Common myeloid progenitor, CD34-positive (primary cell): ENCODE measurements at places on chromosomes 2 and 18.

GRCh38 chr2:105744909-105745853, at the start of gene NCK2:
TSS of gene NCK2 (plus strand) at chr2:105744912. CDS start at chr2:105855064, 110,152 bp downstream.
- H3K4me1 ChIP-seq, result peaks cover 35% of the 10 kb centered on the region
- peak within 1 kb of the TSS; percentile 81 for H3K27ac ChIP-seq
- H3K4me3 ChIP-seq, result peak within 1 kb of the TSS; percentile 76
- peak; percentile 59 for DNase-seq
- H3K36me3 ChIP-seq, result no peaks in the 10 kb centered on the region

- H3K4me1 ChIP-seq, result peaks cover 57% of the 10 kb centered on the region
- no peak overlapping the region for H3K27ac ChIP-seq
- peak; percentile 81 for DNase-seq
- no peaks in the 10 kb centered on the region for H3K36me3 ChIP-seq
Observed at GRCh38 chr2:169109502-169110409, 40.4 kb downstream of the DHRS9 start.

GRCh38 chr18:13324880-13325279, 106.3 kb downstream of the LDLRAD4 start:
- peaks cover 4% of the 10 kb centered on the region for H3K36me3 ChIP-seq
- no peak overlapping the region for H3K27ac ChIP-seq
- no peaks in the 10 kb centered on the region for H3K4me1 ChIP-seq
- no peak overlapping the region for H3K4me3 ChIP-seq

DNA sequence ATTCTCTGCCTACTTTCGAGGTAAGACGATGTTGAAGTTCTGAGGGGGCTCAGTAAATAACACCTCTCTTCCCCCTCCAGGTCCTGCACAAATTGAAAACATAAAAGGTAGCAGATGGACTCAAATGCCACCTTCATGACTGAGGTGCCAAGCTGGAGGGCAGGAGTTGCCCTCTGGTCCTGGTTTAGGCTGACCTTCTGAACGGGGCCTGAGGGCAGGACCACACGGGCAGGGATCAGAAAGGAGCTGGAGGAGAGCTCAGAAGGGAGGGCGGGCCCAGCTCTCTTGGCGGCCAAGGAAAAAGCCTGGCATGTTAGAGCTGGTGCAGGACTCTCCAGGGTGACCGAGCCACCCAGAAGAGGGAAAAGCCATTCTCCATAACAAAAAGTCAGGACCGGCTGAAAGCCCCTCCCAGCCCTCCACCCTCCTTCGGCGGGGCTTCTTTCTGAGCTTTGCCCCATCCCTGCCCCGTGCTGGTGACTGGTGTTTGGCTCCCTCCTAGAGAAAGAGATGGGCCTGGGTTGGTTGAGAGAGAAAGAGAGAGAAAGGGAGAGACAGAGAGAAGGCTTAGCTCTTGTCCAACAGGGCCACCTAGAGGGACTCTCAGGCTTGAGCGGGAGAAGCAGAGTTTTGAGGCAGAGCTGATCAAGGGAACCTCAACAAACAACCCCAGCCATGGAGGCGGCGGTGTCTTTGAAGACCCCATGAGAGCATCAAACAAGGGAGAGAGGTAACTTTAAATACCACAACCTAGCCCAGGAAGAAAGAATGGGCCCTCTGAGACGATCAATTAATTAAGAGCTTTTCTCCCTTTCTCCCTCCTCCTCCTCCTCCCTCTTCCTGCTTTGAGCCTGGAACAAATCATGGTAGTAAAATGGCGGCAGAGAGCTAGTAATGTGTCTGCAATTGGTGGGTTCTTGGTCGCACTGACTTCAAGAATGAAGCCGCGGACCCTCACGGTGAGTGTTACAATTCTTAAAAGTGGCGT, 50.8 kb downstream of the WIPF1 start:
- DNase-seq, result peak; percentile 25
- no peak overlapping the region for H3K4me3 ChIP-seq
- no peaks in the 10 kb centered on the region for H3K4me1 ChIP-seq
- H3K27ac ChIP-seq, result peak overlapping the region; percentile 32

GRCh38 chr18:61980355-61980754, 87.5 kb upstream of the RNF152 start:
- H3K36me3 ChIP-seq, result no peaks in the 10 kb centered on the region
- no peaks in the 10 kb centered on the region for H3K27me3 ChIP-seq
- peak; percentile 27 for DNase-seq
- H3K4me3 ChIP-seq, result no peak overlapping the region

- no peak overlapping the region for H3K4me3 ChIP-seq
- DNase-seq, result no peak
- peaks cover 21% of the 10 kb centered on the region for H3K27me3 ChIP-seq
- no peak overlapping the region for H3K27ac ChIP-seq
- no peaks in the 10 kb centered on the region for H3K36me3 ChIP-seq
Observed at GRCh38 chr2:222418739-222419138, 5.6 kb upstream of the SGPP2 start.

- H3K36me3 ChIP-seq, result peaks cover 6% of the 10 kb centered on the region
- peaks cover 30% of the 10 kb centered on the region for H3K4me1 ChIP-seq
- DNase-seq, result peak; percentile 90
- no peaks in the 10 kb centered on the region for H3K27me3 ChIP-seq
- peak within 1 kb of the TSS; percentile 94 for H3K27ac ChIP-seq
Observed at GRCh38 chr2:230416061-230416721, at the start of gene SP100. TSS of gene SP100 (plus strand) at chr2:230416201. CDS start at chr2:230416297, 96 bp downstream.

DNA sequence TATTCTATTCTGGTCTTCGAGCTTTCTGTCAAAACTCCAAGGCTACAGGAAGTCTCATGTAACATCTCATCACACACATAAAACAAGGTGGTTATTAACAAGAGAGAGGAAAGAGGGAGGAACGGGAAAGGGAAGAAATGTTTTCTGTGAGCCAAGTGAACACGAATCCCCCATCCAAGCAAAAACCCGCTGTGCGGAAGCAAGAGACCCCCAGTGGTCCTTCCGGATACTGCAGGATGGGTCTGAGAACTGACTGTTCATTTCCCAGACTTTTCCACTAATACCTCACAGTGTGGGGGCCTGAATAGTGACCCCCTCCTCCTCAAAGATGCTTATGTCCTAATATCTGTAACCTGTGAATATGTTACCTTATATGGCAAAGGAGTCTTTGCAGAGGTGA, 19.0 kb upstream of the DIPK1C start:
- no peaks in the 10 kb centered on the region for H3K27me3 ChIP-seq
- no peak for DNase-seq
- H3K27ac ChIP-seq, result no peak overlapping the region
- no peaks in the 10 kb centered on the region for H3K36me3 ChIP-seq

- H3K4me3 ChIP-seq, result peak overlapping the region; percentile 85
- DNase-seq, result no peak
- H3K27ac ChIP-seq, result peak overlapping the region; percentile 84
- peaks cover 28% of the 10 kb centered on the region for H3K4me1 ChIP-seq
- no peaks in the 10 kb centered on the region for H3K27me3 ChIP-seq
Observed at GRCh38 chr2:36965206-36965605, 1.1 kb downstream of the STRN start.

DNA sequence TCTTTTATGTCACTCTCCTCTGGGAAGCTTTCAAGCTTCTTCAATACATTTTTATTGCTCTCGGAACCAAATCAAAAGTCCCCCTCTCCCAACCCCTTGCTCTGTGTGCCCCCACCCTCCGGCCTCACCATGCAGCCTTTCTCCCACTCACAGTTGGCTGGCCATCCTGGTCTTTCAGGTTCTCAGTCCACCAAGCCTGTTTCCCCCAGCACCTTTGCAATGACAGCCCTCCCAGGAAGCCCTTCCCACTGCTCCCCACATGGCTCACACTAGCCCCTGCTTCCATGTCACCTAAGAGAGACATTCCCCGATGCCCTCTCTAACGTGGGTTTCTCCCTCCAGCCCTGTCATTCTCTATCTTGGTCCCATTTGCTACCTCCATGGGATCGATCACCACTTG, 266.6 kb downstream of the SRBD1 start:
- H3K36me3 ChIP-seq, result no peaks in the 10 kb centered on the region
- H3K27ac ChIP-seq, result no peak overlapping the region
- H3K4me3 ChIP-seq, result no peak overlapping the region

GRCh38 chr2:105194022-105194675, 47.4 kb upstream of the GPR45 start:
- no peak for DNase-seq
- no peaks in the 10 kb centered on the region for H3K4me1 ChIP-seq
- no peak overlapping the region for H3K27ac ChIP-seq
- no peak overlapping the region for H3K4me3 ChIP-seq
- H3K27me3 ChIP-seq, result no peaks in the 10 kb centered on the region

DNA sequence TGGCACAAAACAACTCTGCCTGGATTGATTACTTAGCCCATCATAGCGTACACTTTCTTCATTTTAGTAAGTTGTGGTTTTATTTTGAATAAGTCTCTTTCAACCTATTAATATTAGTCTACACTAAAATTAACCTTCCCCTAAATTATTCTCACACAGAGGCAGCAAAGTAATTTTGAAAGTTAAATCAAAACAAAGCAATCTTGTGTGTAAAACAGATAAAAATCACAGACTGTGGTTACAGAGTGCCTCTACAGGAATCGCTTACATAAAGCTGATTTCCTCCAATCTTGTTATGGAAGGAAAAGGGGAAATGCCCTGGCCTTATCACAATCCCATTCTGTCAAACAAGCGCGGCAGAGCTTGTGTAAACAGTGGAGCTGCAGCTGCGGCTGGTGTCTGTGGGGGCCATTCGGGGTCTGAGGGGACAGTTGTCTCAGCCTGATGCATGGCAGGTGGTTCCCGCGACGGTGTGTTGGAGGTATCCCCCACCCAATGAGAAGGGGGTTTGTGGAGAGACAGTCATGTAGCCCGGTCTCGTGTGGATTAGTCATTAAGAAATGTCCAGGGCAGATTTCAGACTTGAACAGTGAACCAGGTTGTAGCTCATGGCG, 42.1 kb downstream of the BCL2L11 start:
- H3K4me3 ChIP-seq, result no peak overlapping the region
- peak; percentile 92 for DNase-seq
- no peaks in the 10 kb centered on the region for H3K4me1 ChIP-seq
- no peaks in the 10 kb centered on the region for H3K27me3 ChIP-seq
- H3K36me3 ChIP-seq, result peaks cover 6% of the 10 kb centered on the region
- H3K27ac ChIP-seq, result no peak overlapping the region

DNA sequence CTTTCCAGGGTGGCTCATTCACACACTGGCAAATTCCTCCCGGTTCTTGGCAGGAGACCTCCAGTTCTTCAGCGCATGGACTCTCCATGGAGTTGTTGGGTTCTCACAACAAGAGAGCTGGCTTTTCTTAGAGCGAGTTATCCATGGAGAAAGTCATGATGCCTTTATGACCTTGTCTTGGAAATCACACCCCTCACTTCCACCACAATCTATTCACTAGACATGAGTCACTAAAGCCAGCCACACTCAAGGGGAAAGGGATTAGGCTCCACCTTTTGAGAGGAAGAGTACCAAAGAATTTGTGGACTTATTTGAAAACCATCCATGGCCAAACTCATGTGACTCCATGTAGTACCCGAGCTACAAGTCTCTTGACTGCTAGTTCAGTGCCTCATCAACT, 160.5 kb downstream of the SETBP1 start:
- no peak for DNase-seq
- H3K27me3 ChIP-seq, result no peaks in the 10 kb centered on the region
- H3K27ac ChIP-seq, result no peak overlapping the region
- H3K4me3 ChIP-seq, result no peak overlapping the region

DNA sequence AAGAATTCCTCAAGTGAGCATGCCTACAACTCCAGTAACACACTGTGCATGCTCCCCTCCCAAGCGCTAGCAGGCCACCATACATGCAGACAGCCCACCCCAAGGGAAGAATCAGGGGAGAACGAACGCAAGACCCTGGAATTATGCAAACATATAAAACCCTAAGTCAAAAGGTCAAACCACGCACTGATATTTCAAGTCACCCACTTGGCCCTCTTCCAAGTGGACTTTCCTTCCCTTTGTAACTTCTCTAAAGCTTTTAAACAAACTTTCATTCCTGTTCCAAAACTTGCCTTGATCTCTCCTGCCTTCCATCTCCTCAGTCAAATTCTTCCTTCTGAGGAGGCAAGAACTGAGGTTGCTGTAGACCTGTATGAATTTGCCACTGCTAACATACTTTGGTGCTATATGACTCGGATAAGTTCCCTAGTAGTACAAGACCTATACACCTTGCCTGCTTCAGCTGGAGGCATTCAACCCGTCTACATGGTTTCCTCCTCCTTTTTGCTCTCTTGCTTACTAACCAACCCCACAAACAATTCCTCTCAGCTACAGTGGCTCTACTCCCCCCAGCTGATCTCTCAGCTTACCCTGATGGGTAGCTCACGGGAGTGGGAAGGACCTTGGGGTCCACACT, 11.1 kb upstream of the RPIA start:
- no peaks in the 10 kb centered on the region for H3K36me3 ChIP-seq
- no peak overlapping the region for H3K27ac ChIP-seq
- peak; percentile 21 for DNase-seq
- H3K4me3 ChIP-seq, result no peak overlapping the region

- no peaks in the 10 kb centered on the region for H3K4me1 ChIP-seq
- H3K36me3 ChIP-seq, result no peaks in the 10 kb centered on the region
Observed at GRCh38 chr2:168050377-168050776, 197.0 kb downstream of the STK39 start.

DNA sequence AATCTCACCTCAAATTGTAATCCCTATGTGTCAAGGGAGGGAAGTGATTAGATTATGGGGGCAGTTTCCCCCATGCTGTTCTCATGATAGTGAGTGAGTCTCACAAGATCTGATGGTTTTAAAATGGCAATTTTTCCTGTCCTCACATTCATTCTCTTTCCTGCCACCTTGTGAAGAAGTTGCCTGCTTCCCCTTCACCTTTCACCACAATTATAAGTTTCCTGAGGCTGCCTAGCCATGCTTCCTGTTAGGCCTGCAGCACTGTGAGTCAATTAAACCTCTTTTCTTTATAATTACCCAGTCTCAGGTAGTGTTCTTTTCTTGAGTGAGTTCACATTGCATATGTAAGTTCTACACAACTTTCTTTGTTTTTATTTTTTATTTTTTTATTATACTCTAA, 271.5 kb downstream of the EXOC6B start:
- H3K27ac ChIP-seq, result no peak overlapping the region
- no peak overlapping the region for H3K4me3 ChIP-seq
- H3K36me3 ChIP-seq, result no peaks in the 10 kb centered on the region
- H3K27me3 ChIP-seq, result no peaks in the 10 kb centered on the region
- DNase-seq, result peak; percentile 51

- H3K27ac ChIP-seq, result no peak overlapping the region
- H3K4me1 ChIP-seq, result no peaks in the 10 kb centered on the region
- H3K36me3 ChIP-seq, result no peaks in the 10 kb centered on the region
- H3K4me3 ChIP-seq, result no peak overlapping the region
- DNase-seq, result no peak
Observed at GRCh38 chr2:46041434-46041833, 255.8 kb upstream of the EPAS1 start.

GRCh38 chr18:63579616-63580015, 7.5 kb upstream of the SERPINB13 start:
- H3K4me1 ChIP-seq, result peaks cover 5% of the 10 kb centered on the region
- no peaks in the 10 kb centered on the region for H3K27me3 ChIP-seq
- DNase-seq, result no peak

GRCh38 chr2:12262681-12263436, 453.9 kb upstream of the TRIB2 start:
- DNase-seq, result no peak
- H3K4me3 ChIP-seq, result no peak overlapping the region
- H3K36me3 ChIP-seq, result no peaks in the 10 kb centered on the region
- no peak overlapping the region for H3K27ac ChIP-seq
- H3K4me1 ChIP-seq, result peaks cover 8% of the 10 kb centered on the region
- H3K27me3 ChIP-seq, result no peaks in the 10 kb centered on the region

GRCh38 chr2:238567067-238567855, 140.5 kb downstream of the ASB1 start:
- H3K4me3 ChIP-seq, result no peak overlapping the region
- no peaks in the 10 kb centered on the region for H3K4me1 ChIP-seq
- no peaks in the 10 kb centered on the region for H3K36me3 ChIP-seq
- H3K27me3 ChIP-seq, result no peaks in the 10 kb centered on the region

- no peaks in the 10 kb centered on the region for H3K27me3 ChIP-seq
- H3K36me3 ChIP-seq, result no peaks in the 10 kb centered on the region
- no peak for DNase-seq
- no peaks in the 10 kb centered on the region for H3K4me1 ChIP-seq
- H3K27ac ChIP-seq, result no peak overlapping the region
Observed at GRCh38 chr2:65589667-65590066, 157.3 kb upstream of the SPRED2 start.
